ENCODE measurements at places on chromosomes 2 and 18.
A peak's percentile ranks its signal among the peaks of the same experiment; 100 is the strongest.

DNA sequence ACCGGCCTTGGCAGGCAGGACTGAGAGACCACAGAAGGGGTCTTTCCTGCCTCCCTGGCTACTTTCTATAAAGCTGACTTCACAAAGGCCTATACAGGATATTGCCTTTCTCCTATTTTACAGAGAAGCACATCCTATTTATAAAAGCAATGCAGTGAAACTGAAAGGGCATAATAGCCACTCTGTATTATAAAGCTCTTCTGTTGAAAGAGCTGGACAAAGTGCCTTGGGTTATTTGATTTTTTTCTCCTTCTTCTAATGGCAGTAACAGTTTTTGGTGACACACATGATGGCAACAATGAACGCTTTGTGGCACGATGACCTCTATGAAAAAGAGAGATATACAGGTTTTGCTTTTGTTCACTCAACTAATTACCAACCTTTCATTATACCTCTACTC, 281.1 kb downstream of the ZNF516 start:
- DNase-seq: no peak

DNA sequence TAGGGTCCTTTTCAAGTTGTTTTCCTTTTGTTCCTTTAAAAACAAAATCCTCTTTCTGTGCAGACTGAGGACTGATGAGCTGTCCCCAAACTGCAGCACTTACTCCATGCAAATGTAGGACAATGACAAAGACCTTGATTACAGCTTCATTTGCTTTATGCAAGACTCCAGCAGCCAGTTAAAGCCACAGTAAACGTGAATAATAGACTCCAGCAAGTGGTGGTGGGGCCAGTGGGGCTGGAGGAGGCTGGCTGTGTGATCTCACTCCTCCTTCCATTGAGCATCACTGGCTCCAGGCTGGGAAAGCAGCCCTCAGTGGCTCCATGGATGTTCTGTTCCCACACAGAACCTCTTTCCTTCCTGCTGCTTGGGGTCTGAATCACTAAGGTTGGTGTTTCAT, 306.0 kb upstream of the CELF4 start:
- DNase-seq: no peak

DNA sequence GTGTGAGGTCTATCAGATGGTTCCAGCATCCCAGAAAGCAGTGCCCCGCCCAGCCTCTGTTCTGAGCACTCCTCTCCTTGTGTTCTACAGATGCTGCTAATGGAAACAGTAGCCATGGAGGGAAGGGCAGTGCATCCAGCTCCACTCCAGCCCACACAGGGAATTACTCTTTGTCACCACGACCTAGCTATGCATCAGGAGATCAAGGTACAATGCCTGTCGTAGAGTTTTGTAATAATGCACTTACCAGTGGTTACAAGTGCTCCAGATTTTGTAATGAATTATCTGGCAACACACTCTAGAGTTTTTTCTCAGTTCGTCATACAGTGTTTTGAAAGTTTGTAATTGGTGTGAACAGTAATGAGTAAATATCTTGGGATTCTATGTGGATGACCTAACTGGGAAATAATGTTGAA, 161.1 kb downstream of the ESCO1 start:
- no peak for DNase-seq

- DNase-seq: no peak
Observed at GRCh38 chr2:33210626-33211025, 263.9 kb downstream of the LTBP1 start.

- no peak for DNase-seq
Observed at GRCh38 chr2:165827016-165827920, 33.2 kb upstream of the GALNT3 start.

DNA sequence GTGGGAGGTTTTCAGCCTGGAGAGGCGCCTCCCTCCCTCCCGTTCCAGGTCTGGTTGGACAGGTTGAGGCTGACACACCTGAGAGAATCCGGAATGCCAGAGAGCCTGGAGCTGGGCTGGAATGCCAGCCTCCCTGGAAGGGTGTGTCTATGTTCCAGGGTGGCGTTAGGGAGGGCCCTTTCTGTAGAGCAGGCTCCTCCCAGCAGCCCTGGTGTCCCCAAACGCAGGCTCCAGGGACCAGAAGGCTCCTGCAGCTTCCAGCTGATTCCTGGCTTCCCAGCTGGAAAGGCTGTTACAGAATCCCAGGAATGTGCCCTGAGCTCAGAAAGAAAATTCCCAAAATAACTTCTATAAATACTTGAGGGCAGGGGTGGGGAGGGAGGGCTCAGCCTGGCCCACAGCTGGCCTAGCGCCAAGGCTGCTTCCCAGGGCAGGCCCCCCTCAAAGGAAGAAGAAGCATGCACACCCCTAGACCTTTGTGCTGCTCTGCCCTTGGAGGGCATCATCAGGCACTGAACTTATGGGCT, 85.4 kb downstream of the STPG4 start:
- DNase-seq: no peak

GRCh38 chr2:17442334-17442733, 75.9 kb downstream of the RAD51AP2 start:
- no peak for DNase-seq

DNA sequence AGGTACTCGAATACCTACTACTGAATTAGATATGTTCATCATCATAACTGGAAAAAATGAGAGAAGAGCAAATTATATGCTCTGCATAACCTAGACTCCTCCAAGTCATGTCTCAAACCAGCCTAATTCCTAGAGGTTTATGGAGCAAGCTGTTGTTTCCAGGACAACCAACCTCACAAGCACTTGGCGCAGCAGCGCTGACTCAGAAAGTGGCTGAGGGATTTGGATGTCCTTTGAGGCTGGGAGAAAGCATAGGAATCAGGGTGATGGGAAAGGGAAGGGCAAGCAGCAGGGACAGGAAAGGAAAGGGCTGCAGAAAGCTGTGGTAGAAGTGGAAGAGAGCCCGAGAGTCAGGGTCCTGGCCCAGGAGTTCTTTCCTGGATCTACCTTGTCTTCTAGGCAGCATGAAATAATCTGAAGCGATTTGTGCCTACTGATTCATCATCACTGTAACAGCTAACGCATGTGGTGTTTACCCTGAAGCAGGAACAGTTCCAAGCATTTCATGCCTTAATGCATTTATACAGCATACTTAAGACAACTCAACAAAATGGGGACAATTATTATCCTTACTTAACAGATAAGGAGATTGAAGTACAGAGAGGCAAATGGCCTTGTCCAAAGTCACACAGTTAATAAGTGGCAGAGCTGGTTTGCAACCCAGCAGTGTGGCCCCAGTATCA, 3.7 kb downstream of the PLEK start:
- no peak for DNase-seq

DNA sequence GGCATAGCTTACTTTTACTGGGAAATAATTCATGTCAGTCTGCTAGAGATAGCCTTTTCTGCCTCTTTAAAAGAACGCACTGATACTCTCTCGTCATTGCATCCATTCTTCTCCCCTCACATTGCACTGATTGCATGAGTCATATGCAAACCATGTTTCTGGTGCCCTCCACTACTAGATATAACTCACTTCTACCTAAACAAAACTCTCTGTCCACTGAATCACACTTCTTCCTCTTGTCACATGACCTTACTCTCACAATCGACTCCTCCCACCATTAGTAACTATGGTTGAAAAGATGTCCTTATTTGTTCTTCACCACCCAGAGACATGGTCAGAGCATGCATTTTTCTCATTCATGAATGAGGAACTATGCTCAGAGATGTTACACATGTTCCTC, 158.0 kb downstream of the CSRNP3 start:
- no peak for DNase-seq

DNA sequence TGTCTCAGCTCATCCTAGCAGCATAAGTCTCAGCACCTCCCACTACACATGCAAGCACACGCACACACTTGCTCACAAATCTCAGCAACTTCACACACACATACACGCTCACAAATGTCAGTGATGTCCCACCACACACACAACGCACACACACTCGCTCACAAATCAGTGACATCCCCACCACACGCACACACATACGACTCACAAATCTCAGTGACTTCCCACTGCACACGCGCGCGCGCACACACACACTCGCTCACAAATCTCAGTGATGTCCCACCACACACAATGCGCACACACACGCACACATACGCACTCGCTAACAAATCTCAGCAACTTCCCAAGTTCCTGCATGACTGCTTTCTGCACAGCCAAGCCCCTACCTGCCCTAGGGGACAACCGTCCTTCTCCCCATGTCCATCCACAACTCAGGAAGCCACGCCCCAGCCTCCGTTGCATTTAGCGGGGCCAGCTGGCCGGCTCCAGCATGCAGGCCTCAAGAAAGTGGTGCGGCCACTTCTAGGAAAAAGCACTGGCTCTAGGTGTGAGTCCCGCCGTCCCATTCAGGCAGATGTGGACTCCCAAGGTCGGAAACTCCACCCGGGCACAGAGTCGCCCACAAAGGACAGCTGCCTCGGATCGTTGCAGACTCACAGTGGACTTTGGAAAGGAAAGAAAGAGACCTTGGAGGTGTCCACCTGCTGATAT, 180.1 kb upstream of the SALL3 start:
- no peak for DNase-seq

DNA sequence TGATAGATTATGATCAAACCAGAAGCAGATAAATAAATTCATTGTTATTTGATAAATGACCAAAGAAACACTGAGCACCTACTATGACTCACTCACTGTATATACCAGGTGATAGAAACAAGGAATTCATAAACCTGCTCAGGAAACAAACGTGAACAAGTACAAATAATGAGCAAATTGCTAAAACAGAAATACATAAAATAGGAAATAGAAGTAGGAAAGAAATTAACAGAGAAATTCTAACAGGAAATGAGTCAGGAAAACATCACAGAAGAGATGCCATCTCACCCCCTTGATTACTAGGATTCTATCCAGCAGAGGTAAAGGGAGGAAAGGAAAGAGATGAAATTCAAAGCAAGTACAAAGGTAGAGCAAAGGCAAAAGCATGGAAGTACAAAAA, 31.3 kb downstream of the EXOC6B start:
- DNase-seq: no peak

GRCh38 chr2:190679813-190680591, 31.1 kb downstream of the NAB1 start:
- peak; percentile 62 for DNase-seq

GRCh38 chr2:221109552-221109951, 462.6 kb downstream of the EPHA4 start:
- DNase-seq: no peak

GRCh38 chr2:60539140-60539539, 14.3 kb downstream of the BCL11A start:
- no peak for DNase-seq

- DNase-seq: no peak
Observed at GRCh38 chr18:64966667-64967066, 784.1 kb upstream of the CDH7 start.

DNA sequence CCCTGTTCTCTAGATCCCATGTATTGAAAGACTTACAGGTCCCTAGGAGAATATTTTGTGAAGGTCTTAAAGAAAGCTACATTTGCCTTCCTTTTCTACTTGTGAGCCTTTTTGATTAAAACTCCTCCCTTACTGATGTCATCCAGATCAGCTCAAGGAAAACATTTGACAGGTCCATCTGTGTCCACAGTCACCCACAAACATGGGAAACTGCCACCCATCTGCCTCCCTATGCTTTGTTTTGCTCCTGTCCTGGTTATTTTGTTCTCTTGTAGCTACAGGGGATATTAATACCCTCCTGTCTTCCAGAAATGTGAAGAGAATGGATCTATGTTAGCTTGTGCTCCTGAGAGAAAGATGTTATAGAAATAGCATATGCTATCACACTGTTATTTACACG, 203.6 kb upstream of the GALNT5 start:
- DNase-seq: no peak

DNA sequence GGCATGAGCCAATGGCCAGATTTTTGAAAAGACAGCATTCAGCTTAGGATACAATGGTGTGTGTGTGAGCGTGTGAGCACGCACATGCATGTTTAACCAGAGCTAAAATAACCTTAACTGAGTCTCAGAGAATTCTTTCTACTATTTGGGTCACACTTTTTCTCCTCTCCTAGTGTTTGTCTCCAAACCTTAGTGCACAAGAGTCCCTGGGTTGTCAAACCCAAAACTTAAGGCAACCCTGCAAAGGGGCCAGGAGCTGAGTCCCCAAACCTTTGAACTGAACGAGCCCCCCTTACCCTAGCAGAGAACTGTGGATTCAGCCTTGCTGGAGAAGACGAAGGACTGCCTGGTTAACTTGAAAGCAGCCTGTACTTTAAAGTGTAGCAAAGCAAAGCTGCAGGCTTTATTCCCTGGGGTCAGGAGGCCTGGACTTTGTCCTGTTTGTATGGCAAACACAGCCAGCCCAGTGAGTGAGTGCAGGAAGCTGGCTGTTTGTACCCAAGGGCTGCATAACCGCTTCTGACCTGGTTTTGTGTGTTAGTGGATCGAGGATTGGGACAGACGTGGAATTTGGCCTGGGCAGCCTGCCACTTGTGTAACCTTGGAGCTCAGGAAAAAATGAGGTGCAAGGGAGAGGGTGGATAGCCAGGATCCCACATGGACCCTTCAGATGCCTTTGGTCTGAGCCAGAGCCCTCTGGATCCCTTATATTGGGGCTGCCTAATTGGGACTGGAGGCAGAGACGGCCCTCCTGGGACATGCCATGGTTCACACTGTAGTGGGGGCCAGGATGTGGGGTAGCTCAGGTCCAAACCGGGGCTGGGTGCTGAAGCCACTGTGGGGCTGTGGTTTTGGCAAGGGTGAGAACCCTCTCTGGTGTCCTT, 6.4 kb upstream of the PSMD1 start:
- DNase-seq: no peak

DNA sequence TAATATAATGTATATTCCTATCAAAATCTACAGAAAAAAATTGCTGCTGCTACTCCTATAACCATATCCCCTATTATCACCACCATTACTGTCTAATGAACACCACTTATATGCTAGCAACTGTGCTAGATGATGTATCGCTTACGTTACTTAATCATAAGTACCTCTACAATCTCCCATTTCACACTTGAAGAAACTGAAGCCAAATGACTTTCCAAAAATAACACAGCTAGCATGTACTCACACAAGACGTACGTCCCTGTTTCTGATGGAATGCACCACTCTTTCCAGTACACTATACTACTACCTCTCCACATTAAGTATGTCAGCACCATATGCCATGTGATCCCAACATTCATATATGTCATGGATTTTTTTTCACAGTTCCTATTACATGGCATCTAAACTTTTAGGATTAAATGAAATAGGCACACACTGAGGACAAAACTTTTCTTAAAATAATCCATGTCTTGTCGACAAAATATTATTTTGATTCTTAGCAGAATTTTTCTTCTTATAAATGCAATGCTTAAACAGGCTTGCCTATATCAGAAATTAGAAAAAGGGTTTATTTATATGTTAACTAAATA, 112.8 kb downstream of the NBAS start:
- no peak for DNase-seq

Measured in activated naive CD8-positive, alpha-beta T cell treated with anti-CD3 and anti-CD28 coated beads, Interleukin-2, amount 10 ng/mL, durations not matched to agents 7 days and 5 days (primary cell).